ENCODE measurements at places on chromosomes 1 and 21. TPM values are rescaled to one million over a fixed set of nuclear protein-coding genes. Genes with fewer than 3 reads are reported as not detected.

Gene ALG14
- 6.2 TPM for total RNA-seq

Gene GJA5
- not detected for total RNA-seq

Gene MLLT11
- 4.0 TPM for total RNA-seq

Gene EVA1B
- total RNA-seq: 2.5 TPM

Gene IGSF5
- total RNA-seq: not detected

Gene PAPPA2
- 0.17 TPM for total RNA-seq

Gene FAM89A
- total RNA-seq: 11.2 TPM

Gene S100A7
- total RNA-seq: not detected

Gene GRIK1
- not detected for total RNA-seq

Gene MAEL
- not detected for total RNA-seq

Gene CFHR2
- total RNA-seq: not detected

Gene S100A8
- not detected for total RNA-seq

Gene SPAG17
- not detected for total RNA-seq

Gene ADPRS
- total RNA-seq: 50.0 TPM

Gene AZIN2
- total RNA-seq: 3.7 TPM

Gene LIN9
- 10.3 TPM for total RNA-seq

Gene C1orf141
- total RNA-seq: 0.82 TPM

Gene RBM11
- total RNA-seq: 2.8 TPM

Gene ZBTB37
- total RNA-seq: 14.2 TPM

Gene RNF2
- 12.8 TPM for total RNA-seq

Gene ERVH48-1
- 0.29 TPM for total RNA-seq

Gene ATAD3C
- 2.1 TPM for total RNA-seq

Gene KRTAP13-2
- not detected for total RNA-seq

Gene CFHR3
- total RNA-seq: not detected

Gene TPTE
- total RNA-seq: not detected

Gene SEMA4A
- total RNA-seq: 17.6 TPM

Gene UBQLN4
- total RNA-seq: 31.9 TPM

Gene SLAMF9
- not detected for total RNA-seq

Gene RAD54L
- 50.8 TPM for total RNA-seq

Gene TMEM240
- total RNA-seq: 2.3 TPM

Gene CYP4X1
- not detected for total RNA-seq

Gene ACTL8
- 0.28 TPM for total RNA-seq

Gene CTSK
- total RNA-seq: 9.8 TPM

Gene STUM
- total RNA-seq: not detected

Gene ELAVL4
- not detected for total RNA-seq

Gene CNN3
- total RNA-seq: 0.93 TPM

Gene LCE6A
- total RNA-seq: not detected

Gene OLFML3
- total RNA-seq: 0.13 TPM

Gene THBS3
- total RNA-seq: 26.8 TPM

Gene METTL13
- total RNA-seq: 83.1 TPM

Gene SLAMF7
- 15.0 TPM for total RNA-seq

Gene NR5A2
- total RNA-seq: not detected

Gene MYOC
- total RNA-seq: not detected

Gene FALEC
- total RNA-seq: 1.2 TPM

Gene MIXL1
- total RNA-seq: not detected

Gene UMODL1
- not detected for total RNA-seq

Gene SLAMF1
- total RNA-seq: 121 TPM

Gene NPPB
- total RNA-seq: not detected

Gene PROK1
- not detected for total RNA-seq
